ENCODE measurements at places on chromosomes 5 and 9. TPM values are rescaled to one million over a fixed set of nuclear protein-coding genes. Genes with fewer than 3 reads are reported as not detected.

The CBY3 gene
- not detected for total RNA-seq

The CHSY3 gene
- 5.0 TPM for total RNA-seq

The TMEM252 gene
- total RNA-seq, result not detected

The CDC20B gene
- not detected for total RNA-seq

The SUB1 gene
- total RNA-seq, result 261 TPM

The OR1J4 gene
- not detected for total RNA-seq

The SEMA4D gene
- under 0.01 TPM for total RNA-seq

The SNCAIP gene
- total RNA-seq, result 26.2 TPM

The IQGAP2 gene
- 0.71 TPM for total RNA-seq

The FOXD4L3 gene
- total RNA-seq, result not detected

The KIF24 gene
- 2.9 TPM for total RNA-seq

The TTC16 gene
- not detected for total RNA-seq

The BSPRY gene
- not detected for total RNA-seq

The CMYA5 gene
- 0.89 TPM for total RNA-seq

The TRIM36 gene
- total RNA-seq, result 1.2 TPM

The PAEP gene
- not detected for total RNA-seq

The IL7R gene
- 19.6 TPM for total RNA-seq

The NR2F1-AS1 gene
- total RNA-seq, result 11.2 TPM

The SEMA5A gene
- total RNA-seq, result 5.8 TPM

The TDRD7 gene
- total RNA-seq, result 4.9 TPM

The OR1J2 gene
- not detected for total RNA-seq

The TAF1L gene
- total RNA-seq, result not detected

The MRPL36 gene
- total RNA-seq, result 76.7 TPM

The INSYN2B gene
- 12.1 TPM for total RNA-seq

The ARHGEF39 gene
- 4.1 TPM for total RNA-seq

The C1QTNF2 gene
- 0.71 TPM for total RNA-seq

The FBXO10 gene
- total RNA-seq, result 9.0 TPM

The MLANA gene
- not detected for total RNA-seq

The SLC27A6 gene
- total RNA-seq, result 0.18 TPM

The TLR4 gene
- total RNA-seq, result 23.9 TPM

The RASGRF2 gene
- 5.1 TPM for total RNA-seq

The IL13 gene
- not detected for total RNA-seq

The RARS1 gene
- total RNA-seq, result 177 TPM

The OBP2B gene
- total RNA-seq, result not detected

The CNTFR gene
- 0.86 TPM for total RNA-seq

The TUSC1 gene
- 6.9 TPM for total RNA-seq

The PRR16 gene
- total RNA-seq, result 34.3 TPM

The SLC9A3 gene
- total RNA-seq, result 2.1 TPM

The POLE3 gene
- total RNA-seq, result 55.6 TPM

The AUH gene
- 12.1 TPM for total RNA-seq

The ARPC5L gene
- total RNA-seq, result 30.5 TPM

The DOCK2 gene
- 15.6 TPM for total RNA-seq

The C5orf58 gene
- not detected for total RNA-seq

The WDR41 gene
- 107 TPM for total RNA-seq

The SGCD gene
- 0.18 TPM for total RNA-seq

The SLC25A2 gene
- under 0.01 TPM for total RNA-seq

The ADAMTS19 gene
- total RNA-seq, result not detected

The SIT1 gene
- total RNA-seq, result not detected

The PCDHB15 gene
- total RNA-seq, result 0.35 TPM

The CDK9 gene
- 28.3 TPM for total RNA-seq

The GFPT2 gene
- 101 TPM for total RNA-seq

The GARIN3 gene
- total RNA-seq, result not detected

The SEC24A gene
- total RNA-seq, result 16.7 TPM

The GPRIN1 gene
- total RNA-seq, result 5.3 TPM

The PCDHA10 gene
- not detected for total RNA-seq

The GRM6 gene
- not detected for total RNA-seq

The IFNA13 gene
- not detected for total RNA-seq

The FGF1 gene
- total RNA-seq, result 1.8 TPM

Measured in myometrial cell (primary cell).